ENCODE measurements at places on chromosomes 2 and 18. TPM values are rescaled to one million over a fixed set of nuclear protein-coding genes. Genes with fewer than 3 reads are reported as not detected.

Gene NAT8
- not detected for total RNA-seq

Gene PAIP2B
- total RNA-seq = 0.27 TPM

Gene HOXD13
- 5.3 TPM for total RNA-seq

Gene VAMP8
- 22.0 TPM for total RNA-seq

Gene ABCB11
- total RNA-seq = not detected

Gene SKA1
- total RNA-seq = 21.3 TPM

Gene TRAK2
- total RNA-seq = 4.4 TPM

Gene TDRD15
- total RNA-seq = not detected

Gene COL4A4
- total RNA-seq = 0.05 TPM

Gene C2orf15
- total RNA-seq = 0.41 TPM

Gene CSRNP3
- 0.15 TPM for total RNA-seq

Gene CD8B2
- total RNA-seq = not detected

Gene C2orf78
- not detected for total RNA-seq

Gene SERPINB7
- total RNA-seq = 2.8 TPM

Gene PPP1CB
- 67.7 TPM for total RNA-seq

Gene GPR35
- 0.16 TPM for total RNA-seq

Gene FAP
- total RNA-seq = not detected

Gene SERPINB2
- total RNA-seq = 0.34 TPM

Data from A375 (cell line).